T-helper 1 cell (primary cell): ENCODE measurements at places on chromosomes 1 and 21.

DNA sequence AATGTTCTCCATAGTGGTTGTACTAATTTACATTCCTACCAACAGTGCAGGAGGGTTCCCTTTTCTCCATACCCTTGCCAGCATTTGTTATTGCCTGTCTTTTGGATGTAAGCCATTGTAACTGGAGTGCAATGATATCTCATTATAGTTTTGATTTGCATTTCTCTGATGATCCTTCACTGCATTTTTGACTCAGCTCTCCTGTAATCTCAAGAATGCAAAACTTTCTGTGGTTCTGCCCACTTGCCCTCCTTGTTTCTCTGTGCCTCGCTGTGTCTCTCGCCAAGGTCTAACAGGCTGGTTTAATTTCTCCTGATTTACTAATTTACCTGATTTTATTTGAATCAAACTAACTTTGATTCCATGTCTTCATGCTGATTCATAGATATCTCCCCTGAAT, 407.9 kb downstream of the ZP4 start:
- DNase-seq: no peak

DNA sequence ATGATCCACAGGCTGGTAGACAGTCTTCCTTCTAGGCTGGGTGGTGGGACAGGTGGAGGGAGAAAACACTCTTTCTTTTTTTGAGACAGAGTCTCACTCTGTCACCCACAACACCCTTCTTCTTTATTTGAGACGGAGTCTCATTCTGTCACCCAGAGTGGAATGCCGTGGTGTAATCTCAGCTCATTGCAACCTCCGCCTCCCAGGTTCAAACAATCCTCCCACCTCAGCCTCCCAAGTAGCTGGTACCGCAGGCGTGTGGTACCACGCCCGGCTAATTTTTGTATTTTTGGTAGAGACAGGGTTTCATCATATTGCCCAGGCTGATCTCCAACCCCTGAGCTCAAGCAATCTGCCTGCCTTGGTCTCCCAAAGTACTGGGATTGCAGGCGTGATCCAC, 2.9 kb downstream of the GPR37L1 start:
- DNase-seq: no peak

DNA sequence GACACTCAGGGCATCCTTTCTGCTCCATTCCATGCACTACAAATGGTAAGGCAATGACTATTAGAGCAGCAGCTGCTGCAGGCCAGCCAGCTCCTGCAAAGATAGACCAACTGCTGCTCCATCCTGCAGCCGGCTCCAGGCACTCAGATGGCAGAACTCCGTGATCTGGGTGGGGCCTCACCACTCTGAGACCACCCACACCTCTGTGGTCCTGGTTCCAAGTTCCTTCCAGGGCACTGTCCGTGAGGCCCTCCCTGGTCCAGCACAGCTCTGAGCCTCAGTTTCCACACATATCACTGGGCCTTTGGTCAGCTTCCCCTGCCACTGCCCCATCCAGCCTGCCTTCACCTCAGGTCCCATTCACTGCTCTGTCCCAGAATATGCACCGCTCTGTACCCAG, 114.7 kb downstream of the DMRTB1 start:
- DNase-seq: no peak

DNA sequence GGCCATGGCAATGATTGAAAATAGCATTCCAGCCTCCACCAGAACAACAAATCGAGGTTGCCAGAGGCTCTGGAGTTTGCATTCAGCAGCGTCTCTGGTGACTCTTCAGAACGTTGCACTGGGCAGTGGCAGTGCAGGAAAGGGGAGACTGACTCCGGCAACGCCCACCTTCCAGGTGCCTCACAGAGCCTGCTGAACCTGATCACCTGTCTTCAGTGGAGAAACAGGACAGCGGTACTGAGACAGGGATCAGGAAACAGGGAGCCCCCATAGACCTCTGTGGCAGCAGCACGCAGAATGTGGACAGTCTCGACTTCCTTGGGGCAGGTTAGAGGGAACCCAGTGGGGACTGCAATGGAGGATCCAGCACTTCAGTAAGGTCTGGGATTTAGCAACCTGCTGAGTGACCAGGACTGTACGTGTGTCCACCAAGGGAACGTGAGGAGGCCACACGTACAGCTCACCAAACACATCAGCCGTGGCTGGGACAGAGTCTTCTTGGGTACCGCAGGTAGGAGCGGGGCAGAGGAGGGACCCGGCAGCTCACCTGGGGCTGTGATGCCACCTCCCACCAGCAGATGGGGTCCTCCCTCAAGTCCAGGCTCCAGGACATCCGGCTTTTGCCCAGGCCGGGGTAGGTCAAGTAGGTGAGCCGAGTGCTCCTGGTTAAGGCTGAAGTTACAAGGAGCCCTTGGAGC, 128.6 kb downstream of the PRDM2 start:
- DNase-seq: no peak

DNA sequence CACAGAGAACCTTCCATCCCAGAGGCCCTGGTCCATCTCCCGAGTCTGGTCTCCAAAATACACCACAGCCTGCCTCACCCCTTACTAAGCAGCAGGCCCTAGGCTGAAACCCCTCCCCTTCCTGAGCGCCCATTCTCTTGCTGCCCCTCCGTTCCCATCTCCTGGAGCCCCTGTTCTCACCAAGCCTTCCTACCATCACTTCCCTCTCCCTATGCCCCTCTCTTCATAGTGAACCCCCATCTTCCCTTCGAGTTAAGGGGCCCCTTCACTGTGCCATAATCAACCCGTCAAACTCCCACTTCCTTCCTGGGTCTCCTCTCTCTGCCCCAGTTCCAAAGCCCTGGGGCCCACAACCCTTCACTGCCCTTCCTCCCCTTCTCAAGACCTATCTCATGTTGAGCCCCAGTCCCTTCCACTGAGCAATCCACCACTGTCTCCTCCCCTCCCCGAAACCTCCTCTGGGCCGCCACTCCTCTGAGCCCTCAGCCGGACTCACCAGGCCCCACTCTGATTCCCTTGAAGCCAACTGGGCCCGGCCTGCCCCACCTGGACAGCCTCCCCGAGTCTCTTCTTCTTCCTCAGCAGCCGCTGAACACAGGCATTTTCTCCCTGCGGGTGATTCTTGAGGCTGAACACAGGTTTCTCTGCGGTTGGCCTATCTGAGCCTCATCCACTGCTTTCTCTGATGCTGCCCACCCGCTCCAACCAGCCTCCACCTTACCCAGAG, 42.2 kb upstream of the WASF2 start:
- DNase-seq: no peak

DNA sequence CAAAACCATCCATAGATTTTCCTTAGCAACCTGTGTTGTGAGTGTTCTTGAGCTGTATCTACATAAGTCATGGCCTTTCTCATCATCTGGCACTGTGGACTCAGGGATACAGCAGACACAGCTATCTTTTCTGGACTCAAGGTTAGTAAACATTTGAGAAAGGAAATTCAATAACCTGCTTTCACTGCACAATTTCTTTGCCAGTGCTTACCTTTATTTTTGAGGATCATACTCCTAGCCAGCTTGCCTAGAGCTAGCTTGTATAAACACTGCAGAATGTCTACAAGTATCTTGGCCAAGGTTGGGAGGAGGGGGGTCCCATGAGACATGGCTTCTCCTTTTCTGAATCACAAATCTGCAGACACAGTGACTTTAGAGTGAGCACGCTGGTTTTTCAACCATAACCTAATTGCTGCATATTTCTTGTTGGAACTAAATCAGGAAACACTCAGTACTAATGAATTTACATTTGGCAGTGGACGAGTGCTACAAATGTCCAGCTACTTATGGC, 27.2 kb downstream of the ADAMTS5 start:
- no peak for DNase-seq

DNA sequence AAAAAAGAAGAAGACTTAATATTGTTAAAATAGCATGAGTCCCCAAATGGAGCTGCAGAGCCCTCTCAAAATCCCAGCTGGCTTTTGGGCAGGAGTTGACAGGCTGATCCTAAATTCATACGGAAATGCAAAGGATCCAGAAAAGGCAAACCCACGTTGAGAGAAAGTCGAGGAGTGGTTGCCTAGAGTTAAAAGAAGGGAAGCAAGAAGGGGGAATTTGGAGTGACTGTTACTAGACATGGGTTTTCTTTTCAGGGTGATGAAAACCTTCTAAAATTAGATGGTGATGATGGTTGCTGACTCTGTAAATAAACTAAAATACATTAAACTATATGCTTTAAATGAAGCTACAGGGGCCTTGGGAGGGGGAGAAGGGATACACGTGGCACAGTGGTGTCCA, 1.6 kb downstream of the DNMT3L start:
- no peak for DNase-seq

GRCh38 chr1:6281511-6282402, 20.9 kb upstream of the GPR153 start:
- DNase-seq: no peak

DNA sequence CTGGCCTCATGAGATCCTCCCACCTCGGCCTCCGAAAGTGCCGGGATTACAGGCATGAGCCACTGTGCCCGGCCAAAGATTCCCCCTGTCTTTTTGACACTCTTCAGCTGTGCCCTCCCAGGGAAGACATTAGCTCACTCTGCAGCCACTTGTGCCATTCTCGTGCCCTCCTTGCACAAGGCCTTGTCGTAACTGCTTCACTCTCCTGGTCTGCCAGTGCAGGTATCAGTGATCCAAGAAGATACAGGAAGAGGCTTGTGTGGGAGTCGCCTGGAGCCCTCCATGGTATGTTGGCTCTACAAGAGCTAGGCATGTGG, 22.0 kb upstream of the WDR26 start:
- DNase-seq: no peak

DNA sequence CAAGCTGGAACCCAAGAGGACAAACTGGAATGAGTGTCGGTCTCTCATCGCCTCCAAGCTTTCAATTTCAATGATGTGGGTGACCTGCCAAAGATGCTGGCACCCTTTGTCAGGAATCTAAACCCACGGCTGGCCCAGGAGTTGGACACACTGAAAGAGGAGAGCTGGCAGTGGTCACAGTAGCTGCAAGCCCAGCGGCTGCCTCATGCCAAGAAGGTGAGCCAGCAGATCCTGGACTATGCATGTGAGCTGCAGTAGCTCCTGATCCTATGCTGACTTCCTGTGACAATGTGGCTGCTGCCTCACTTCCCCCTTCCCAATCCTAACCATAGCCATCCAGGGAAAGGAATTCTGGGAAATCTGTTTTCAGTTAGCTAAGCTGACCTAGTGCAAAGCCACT, 117.0 kb upstream of the VAV3 start:
- DNase-seq: no peak

- no peak for DNase-seq
Measured at GRCh38 chr1:98733782-98734112, 72.2 kb downstream of the SNX7 start.

GRCh38 chr1:175708787-175709186, 34.6 kb downstream of the TNR start:
- no peak for DNase-seq

GRCh38 chr1:53739109-53739681, at the start of gene GLIS1:
GLIS1 (minus strand) TSS chr1:53739164; CDS start chr1:53738064, 1,100 bp downstream.
- no peak for DNase-seq

DNA sequence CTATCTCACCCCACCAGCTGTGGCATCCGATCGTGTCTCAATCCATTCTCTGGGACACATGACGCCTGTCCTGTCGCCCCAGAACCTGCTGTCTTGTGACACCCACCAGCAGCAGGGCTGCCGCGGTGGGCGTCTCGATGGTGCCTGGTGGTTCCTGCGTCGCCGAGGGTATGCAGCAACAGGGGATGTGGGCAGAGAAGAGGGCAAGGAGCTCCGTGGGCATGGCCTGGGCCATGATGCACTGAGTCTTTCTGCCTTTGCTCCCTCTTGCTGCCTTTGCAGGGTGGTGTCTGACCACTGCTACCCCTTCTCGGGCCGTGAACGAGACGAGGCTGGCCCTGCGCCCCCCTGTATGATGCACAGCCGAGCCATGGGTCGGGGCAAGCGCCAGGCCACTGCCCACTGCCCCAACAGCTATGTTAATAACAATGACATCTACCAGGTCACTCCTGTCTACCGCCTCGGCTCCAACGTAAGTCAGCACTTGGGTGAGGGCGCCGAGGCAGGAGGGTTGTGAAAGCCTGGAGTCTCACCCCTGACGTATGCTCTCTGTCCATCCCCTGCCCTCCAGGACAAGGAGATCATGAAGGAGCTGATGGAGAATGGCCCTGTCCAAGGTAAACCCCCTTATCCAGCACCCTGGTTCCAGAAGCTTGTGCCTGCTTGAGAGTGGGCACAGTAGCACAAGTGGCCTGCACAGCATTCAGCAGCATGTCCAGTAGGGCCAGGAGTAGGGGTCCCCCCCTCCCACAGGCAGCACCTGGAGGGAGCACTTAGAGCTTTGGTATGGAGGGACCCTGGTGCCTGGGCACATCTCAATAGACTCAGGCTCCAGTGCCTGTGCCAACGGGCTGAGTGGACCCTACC, 8.8 kb downstream of the TINAGL1 start:
- DNase-seq: no peak

- no peak for DNase-seq
Measured at GRCh38 chr1:117577191-117577885, 28.5 kb upstream of the TENT5C start.

GRCh38 chr1:14639291-14640050, 41.0 kb downstream of the KAZN start:
- no peak for DNase-seq

DNA sequence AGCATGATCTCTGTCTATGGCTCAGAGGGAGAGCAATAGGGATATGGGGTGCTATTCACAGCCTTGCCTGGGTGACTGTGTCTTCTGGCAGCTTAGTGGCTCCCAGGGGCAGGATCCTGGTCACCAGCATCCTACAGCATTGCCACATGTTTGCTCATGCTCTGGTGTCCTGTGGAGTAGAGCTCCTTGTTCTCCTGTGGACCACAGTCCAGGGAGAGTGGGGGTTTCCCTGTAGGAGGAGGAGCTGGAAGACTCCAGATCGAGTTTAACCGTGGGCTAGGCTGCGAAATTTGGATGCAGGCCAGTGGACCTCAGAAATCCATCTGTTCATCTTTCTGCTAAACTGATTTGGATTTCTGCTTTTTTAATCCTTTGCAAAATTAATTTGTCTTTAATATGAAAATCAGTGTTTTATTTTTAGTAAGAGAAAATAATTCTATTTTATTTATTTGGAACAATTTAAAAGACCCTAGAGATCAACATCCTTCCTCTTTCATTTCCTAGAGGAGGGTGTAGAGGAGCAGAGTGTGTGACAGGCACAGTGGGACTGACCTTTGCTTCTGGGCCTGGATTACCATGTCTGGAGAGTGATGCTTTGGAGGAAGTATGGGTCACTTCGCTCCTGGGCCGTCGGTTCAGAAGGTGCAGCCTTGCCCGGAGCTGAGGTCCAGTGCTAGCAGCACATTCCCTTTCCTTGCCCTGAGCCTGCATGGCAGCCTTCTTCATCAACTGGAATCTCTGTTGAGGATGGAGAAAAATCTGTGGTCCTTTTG, 17.4 kb downstream of the ADARB1 start:
- no peak for DNase-seq
